ENCODE measurements at places on chromosomes 3 and 15.
A peak's percentile ranks its signal among the peaks of the same experiment; 100 is the strongest.

DNA sequence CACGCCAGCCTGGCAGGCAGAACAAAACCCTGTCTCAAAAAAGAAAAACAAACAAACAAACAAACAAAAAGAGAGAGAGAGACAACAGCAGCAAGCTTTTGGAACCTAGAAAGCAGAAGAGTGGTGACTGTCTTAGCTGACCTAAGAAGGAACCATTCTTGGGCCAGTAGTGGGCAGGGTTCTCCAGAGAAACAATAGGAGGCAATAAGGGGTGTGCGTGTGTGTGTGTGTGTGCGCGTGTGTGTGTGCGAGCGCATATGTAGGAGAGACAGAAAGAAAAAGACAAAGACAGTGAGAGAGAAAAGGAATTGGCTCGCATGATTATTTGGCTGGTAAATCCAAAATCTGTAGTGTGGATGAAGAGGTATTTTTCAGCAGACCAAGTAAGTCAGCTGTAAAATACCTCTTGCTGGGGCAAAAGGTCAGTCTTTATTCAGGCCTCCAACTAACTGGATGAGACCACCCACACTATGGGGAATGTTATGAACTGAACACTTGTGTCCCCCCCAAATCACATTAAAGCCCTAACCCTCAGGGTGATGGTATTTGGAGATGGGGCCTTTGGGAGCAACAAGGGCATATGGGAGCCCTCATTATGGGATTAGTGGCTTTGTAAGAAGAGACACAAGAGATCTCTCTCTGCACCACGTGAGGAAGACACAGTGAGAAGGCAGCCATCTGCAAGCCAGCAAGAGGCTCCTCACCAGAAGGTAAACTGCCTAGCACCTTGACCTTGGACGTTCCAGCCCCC, 15.1 kb upstream of the BLM start:
- no peak for DNase-seq

- no peak for DNase-seq
Measured at GRCh38 chr3:21697707-21698106, 53.3 kb downstream of the ZNF385D start.

GRCh38 chr3:149390772-149391212, 13.3 kb upstream of the TM4SF1 start:
- no peak for DNase-seq

- DNase-seq = no peak
Measured at GRCh38 chr3:162738784-162739183, 1242.2 kb downstream of the OTOL1 start.

DNA sequence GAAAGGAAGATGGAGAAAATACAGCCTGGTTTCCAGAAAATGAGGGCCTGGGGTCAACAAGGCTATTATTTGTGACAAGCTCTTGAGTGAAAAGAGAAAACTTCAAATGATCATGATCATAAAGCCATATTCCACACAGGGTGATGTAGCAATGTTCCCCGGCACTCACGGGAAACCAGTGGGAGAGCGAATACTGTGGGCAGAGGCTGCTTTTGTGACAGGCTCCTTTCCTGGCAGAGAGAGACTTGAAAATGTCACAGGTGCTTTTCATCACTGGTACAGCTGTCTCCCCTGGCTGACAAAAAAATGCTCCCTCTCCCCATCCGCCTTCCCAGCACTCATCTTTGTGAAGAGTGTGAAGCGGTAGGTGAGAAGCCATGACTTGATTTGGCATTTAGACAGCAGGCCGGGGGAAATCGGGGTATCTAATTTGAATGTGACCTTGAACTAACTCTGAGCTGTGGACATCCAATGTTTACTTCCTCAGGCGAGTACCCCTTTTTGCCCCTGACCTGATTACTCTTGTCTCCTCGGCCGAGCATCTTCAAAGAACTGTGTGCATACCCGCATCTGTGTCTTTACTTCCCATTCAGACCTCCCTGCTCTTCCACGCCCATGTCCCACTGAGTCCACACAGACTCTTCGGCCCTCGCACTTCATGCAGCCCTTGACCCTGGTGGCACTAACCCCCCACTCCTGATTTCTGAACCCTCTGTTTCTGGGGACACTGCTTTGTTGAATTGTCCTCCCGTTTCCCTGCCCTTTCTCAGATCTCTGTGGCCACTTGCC, 23.2 kb downstream of the CA12 start:
- no peak for DNase-seq

- no peak for DNase-seq
Measured at GRCh38 chr15:39542385-39543065, 38.4 kb upstream of the THBS1 start.

- peak; percentile 20 for DNase-seq
Measured at GRCh38 chr3:179196098-179196497, 47.9 kb downstream of the PIK3CA start.
